Fibroblast of skin of back (primary cell): ENCODE measurements at places on chromosomes 5 and 9.

DNA sequence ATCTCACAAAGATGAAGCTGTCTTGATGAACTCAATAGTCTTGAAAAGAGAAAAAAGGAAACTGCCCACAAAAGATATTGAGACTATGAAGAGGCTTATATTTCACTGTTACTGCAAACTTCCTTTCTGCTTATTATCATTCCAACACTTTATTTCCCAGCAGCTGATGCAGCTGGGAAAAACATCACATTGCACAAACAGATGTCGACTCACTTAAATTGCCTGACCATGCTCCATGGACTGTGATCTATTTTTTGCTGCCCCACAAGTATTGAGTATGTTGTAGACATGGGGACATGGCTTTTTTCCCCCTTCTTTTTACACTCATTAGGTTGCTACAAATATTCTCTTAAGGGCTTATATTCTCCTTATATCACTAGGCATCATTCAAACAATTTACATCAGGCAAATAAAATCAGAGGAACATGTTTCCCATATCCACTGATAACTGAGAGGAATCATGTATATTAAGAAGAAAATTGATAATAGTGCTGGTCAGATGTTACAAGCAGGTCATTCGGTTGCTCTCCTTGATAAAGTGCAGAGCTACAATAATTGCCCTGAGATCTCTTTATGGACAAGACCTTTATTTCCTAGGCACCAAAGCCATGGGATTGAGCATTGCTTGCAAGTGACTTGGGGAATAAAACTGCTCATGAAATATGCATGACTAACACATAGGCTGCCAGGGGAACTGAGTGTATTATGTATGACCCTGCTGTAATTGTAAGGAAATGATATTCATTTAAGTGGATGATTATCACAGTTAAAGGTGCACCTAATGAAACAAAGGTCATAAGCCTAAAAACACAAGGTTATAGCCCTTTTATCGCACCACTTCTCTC is 509.9 kb downstream of the ZNF608 start:
- DNase-seq: peak; percentile 11

DNA sequence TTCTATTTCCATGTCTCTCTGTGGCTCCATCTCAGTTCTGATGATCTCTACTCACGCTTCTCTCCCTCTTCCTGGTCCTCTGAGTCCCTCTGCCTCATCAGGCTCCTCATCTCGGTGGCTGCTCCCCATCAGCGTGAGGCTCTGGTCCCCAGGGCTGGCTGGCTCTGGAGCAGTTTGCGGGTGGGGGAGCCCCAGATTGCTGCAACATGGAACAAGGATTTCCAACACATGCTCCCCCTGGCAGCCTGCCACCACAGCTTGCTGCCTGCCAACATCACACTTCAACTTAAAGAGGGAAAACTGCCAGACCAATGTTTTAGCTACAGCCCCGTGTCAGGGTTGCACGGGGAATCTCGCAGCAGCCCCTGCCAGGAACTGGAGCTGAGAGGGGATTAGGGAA is 77.2 kb upstream of the NEK6 start:
- peak; percentile 2 for DNase-seq

- DNase-seq: no peak
Measured at GRCh38 chr9:103323699-103324098, 328.6 kb downstream of the CYLC2 start.

GRCh38 chr5:132458651-132459030 is 31.9 kb downstream of the IRF1 start:
- peak; percentile 65 for DNase-seq

GRCh38 chr9:122016744-122017143 is 76.4 kb downstream of the TTLL11 start:
- DNase-seq: no peak

GRCh38 chr9:128714586-128715435 is 9.1 kb downstream of the ZDHHC12 start:
- DNase-seq: no peak

- peak; percentile 73 for DNase-seq
Measured at GRCh38 chr9:5582835-5583195, 46.1 kb upstream of the RIC1 start.

- peak; percentile 81 for DNase-seq
Measured at GRCh38 chr5:56543441-56544388, 271.6 kb upstream of the MAP3K1 start.

- no peak for DNase-seq
Measured at GRCh38 chr9:137502008-137502911, 43.1 kb upstream of the NSMF start.

GRCh38 chr9:68973619-68974018 is 40.3 kb downstream of the PRKACG start:
- DNase-seq: no peak

- no peak for DNase-seq
Measured at GRCh38 chr9:132505991-132506655, 76.3 kb upstream of the BARHL1 start.

GRCh38 chr9:102867488-102867887 is 127.6 kb upstream of the CYLC2 start:
- peak; percentile 91 for DNase-seq

DNA sequence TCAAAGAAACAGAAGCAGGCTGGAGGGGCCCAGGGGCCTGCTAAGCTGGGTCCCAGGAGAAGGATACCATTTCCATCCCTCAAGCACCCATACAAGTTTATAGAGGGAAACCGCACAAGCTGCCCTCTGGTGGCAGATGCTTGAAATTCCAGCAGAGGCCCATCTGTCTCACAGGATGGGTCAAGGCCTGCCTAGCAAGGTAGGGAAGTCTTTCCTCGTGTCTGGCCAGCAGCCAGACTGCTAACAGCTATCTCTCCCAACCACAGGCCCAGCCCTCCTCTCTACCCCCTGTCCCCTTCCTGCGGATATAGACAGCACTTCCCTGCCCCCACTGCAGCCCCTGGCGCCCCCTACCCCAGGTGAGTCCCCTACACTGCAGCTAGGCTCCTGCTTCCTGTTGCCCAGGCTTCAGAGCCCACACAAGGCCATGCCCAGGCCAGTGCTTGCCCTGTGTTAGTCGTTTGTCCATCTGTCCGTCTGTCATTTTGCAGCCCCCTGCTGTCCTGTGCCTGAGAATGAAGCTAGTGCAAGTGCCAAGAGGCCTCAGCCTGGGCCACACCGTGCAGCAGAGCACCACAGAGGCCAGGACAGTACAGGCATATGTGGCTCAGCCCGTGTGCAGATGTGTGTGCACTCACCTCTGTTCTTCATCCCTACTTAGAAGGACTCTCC is 26.2 kb downstream of the TCF7 start:
- DNase-seq: peak; percentile 69

- no peak for DNase-seq
Measured at GRCh38 chr9:4861736-4862451, 69.2 kb downstream of the RCL1 start.

DNA sequence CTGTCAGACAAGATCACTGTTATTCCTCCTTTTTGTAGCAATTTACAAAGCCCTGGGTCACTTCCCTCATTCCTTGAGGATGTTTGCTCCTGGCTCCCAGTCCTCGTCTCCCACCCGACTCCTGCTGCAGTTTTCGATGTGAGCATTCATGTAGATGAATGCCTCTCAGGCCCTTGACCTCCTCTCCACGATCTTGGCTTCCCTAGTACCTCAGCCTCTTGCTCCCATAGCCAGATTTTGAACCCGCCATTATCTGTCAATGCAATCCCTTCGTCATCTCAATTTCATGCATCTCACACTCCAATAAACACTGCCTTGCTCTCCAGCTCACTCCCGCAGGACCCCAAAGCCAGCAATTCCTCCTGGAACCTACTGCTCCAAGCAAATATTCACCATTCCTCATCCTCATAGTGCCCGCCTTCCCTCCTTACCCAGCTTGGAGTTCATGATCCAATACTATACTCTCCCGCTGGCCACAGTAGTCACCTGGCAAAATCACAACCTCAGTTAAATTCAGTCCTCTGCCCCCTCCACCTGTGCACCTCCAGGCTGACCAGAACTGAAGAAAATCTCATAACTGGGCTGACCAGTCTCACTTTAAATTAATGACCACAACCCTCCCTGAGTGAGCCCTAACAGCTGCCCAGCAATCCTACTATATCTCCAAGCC is 35.1 kb upstream of the JADE2 start:
- DNase-seq: no peak

GRCh38 chr5:56529666-56530430 is 285.5 kb upstream of the MAP3K1 start:
- no peak for DNase-seq

GRCh38 chr9:92808726-92809451 is 44.3 kb upstream of the BICD2 start:
- DNase-seq: peak; percentile 72

GRCh38 chr9:113585085-113585442 is 121.5 kb downstream of the RGS3 start:
- no peak for DNase-seq
